GM04503 (cell line): ENCODE measurements at places on chromosomes 2 and 18.

- DNase-seq: peak; percentile 8
Measured at GRCh38 chr18:13530879-13531387, 195.4 kb downstream of the FAM210A start.

DNA sequence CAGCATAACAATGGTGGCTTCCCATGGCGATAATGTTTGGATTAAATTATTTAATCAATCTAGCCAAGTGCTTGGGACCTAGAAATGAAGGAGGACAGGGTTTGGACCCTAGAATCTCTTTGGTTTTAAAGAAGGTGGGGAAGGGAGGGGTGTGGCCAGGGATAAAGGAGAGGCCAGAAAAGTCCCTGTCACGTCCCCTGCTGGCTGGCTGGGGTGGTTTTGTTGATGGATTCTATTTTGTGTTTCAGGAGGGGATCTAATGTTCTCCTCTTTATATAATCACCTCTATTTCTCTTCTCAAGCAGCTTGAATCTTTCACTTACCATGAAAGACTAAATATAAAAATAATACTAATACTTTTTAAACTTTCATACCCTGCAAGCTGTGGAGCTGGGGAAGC lies 52.6 kb upstream of the GALR1 start:
- DNase-seq: no peak

DNA sequence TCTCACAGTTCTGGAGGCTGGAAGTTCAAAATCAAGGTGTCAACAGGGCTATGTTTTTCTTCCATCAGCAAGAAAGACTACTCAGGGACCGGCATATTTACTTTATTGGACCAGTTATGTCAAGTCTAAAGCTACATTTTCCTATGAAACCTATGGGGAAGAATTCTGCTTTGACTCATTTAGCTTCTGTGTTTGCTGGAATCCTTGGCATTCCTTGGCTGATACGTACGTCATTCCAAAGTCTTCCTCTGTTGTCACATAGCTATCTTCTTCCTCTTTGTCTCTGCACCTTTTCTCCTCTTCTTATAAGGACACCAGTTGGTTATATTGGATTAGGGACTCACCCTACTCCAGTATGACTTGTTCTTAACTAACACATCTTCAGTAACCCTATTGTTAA lies 137.4 kb upstream of the FBXO11 start:
- DNase-seq: no peak

- DNase-seq: peak; percentile 94
Measured at GRCh38 chr2:33210626-33211025, 263.9 kb downstream of the LTBP1 start.

- DNase-seq: peak; percentile 76
Measured at GRCh38 chr2:108594132-108594981, 60.1 kb downstream of the LIMS1 start.

DNA sequence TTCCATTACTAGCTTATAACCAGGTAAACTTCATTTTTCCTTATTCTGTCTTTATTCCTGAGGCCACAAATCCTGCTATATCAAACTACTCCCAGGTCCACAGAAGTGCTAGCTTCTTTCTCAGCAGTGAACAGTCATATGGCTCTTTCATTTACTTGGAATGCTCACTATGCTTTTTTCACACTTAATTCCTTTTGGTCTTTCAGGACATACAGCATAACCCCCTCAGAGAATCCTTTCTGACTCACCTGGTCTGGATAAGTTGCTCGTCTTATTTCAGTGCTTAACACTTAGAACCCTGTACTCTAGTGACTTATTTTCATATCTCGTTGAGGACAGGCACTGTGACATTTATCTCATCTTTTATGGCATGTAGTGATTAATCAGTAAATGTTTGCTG lies 325.0 kb upstream of the UBE2E3 start:
- no peak for DNase-seq

- DNase-seq: no peak
Measured at GRCh38 chr2:47999512-47999911, 93.2 kb upstream of the FBXO11 start.

GRCh38 chr2:195318440-195319111 lies 338.4 kb upstream of the SLC39A10 start:
- peak; percentile 3 for DNase-seq

GRCh38 chr2:80302314-80303005 lies 2.1 kb downstream of the LRRTM1 start:
- DNase-seq: no peak

- DNase-seq: no peak
Measured at GRCh38 chr2:47905386-47906156, 727 bp downstream of the FBXO11 start.

- DNase-seq: no peak
Measured at GRCh38 chr2:178152033-178152432, 39.8 kb downstream of the RBM45 start.

- no peak for DNase-seq
Measured at GRCh38 chr2:120503793-120504571, 158.0 kb downstream of the INHBB start.

GRCh38 chr18:48735681-48736255 lies 196.9 kb downstream of the CTIF start:
- DNase-seq: no peak

DNA sequence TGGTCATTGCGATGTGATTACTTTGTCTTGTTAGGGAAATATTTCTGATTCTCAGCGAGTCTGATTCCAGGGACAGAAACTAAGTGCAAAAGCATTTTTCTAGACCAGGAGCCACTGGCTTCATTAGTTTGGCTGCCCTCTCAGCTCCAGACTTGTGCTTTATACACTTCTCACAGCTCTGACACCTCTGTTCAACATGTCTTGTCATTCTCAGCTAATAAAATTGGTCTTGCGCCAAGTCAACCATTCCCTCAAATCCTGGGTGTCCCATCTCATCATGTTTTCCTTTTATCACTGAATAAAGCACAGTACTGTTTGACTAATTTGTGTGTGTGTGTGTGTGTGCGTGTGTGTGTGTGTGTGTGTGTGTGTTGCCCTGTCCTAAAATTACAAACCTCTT lies 215.5 kb upstream of the EPHA4 start:
- no peak for DNase-seq

- peak; percentile 53 for DNase-seq
Measured at GRCh38 chr2:61620244-61621159, 82.3 kb upstream of the XPO1 start.

- no peak for DNase-seq
Measured at GRCh38 chr18:45213040-45213333, 402.3 kb upstream of the SLC14A2 start.

GRCh38 chr18:79740521-79741361 lies 57.0 kb upstream of the KCNG2 start:
- DNase-seq: no peak

DNA sequence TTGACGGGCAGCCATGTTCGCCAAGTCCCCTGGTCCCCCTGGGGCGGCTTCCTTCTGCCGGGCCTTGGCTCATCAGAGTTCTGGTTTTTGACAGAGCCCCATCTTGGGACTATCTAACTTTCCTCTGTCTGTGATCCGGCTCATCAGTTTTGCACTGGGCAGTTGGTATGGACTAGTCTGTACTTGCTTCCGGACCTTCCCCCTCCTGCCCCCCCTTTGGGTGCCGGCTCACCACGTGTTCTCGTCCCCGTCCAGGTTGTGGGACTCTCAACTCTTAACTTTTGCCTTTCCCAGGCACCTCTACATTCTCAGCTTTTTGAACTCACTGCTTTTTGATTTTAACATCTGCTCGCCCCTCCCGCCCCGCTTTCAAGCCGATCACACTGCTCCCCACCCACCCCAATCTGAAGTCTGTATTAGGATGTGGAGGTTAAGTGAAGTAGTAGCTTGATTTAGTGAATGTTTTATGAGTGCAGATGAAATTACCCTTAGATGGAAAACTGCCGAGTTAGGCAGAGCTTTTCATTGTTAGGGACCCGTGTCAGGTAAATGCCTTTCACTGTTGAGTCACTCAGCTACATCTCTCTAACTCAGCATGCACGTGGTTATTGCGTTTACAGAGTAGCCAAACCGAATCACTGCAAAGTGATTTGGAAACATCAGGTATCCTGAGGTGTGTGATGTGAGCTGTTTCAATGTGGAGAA lies 874 bp downstream of the WDR43 start:
- no peak for DNase-seq

- no peak for DNase-seq
Measured at GRCh38 chr18:5475267-5475666, 68.5 kb downstream of the EPB41L3 start.
